ENCODE measurements at places on chromosomes 6 and 20.

GRCh38 chr6:137958811-137959565 is 91.9 kb downstream of the TNFAIP3 start:
- DNase-seq, result no peak

DNA sequence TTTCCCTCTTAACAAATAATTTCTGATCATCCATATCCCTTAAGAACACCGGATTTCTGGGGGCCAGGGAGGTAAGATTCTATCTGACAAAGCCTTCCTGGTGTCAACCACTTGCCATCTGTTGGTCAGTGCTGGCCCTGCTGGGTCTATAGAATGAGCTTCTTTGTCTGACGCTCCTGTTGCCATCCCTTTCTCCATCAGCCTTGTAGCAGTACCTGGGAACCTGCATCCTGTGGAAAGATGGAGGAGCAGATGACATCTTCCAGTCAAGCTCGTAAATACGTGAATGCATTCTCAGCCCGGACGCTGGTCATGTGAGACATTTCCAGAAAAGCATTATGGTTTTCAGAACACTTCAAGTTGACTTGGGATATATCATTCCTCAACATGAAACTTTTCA is 36.6 kb downstream of the MYB start:
- no peak for DNase-seq

GRCh38 chr20:24523661-24524060 is 54.2 kb downstream of the SYNDIG1 start:
- no peak for DNase-seq

DNA sequence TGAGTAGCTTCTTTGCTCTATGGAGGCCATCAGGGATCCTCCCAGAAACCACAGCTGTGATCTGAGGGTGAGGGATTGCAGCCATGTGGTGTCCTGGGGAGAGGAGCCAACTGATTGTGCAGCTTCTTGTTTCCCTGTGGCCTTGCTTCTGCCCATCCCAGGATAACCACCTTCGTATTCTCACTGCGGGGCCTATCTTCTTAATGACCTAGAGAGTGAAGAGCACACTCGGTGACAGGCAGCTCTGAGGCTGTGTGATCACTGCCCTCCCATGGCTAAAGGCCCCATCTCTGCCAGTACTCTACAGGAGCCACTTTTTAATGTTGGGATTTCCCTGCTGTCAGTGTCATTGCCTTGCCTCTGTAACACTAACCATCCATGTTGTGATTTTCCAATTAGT is 5.3 kb upstream of the RAET1L start:
- no peak for DNase-seq

- no peak for DNase-seq
These were observed 65.3 kb downstream of the MTHFD1L start for GRCh38 chr6:150930841-150931240.

DNA sequence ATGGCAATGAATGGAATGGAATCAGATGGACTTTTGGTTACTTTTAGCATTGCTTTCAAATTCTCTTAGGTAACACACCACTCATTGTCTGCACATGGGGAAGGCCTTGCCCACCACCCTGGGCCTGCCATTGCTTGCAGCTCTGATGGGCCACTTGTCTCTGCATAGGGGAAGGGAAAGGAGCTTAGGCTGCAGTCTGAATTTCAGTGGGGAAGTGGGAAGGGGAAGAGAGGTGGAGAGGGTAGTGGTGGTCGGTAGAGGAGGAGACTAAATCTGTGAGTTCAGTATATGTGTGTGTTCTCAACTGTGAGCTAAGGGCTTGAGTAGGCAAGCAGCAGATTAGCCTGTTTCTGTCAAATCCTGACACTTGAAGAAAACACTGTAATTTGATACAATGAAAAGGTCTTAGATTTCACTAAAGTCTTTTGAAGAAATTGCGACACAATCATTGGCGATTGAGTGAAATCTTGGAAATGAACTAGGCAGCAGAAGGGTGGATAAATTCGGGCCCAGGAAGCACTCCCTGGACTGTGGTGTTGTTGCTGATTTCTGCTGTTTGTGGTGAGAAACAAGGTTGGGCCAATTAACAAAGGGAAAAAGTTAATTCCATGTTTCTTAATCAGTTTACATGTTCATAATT is 80.6 kb downstream of the OTOR start:
- no peak for DNase-seq

Measured in LoVo (cell line).